ENCODE measurements at places on chromosomes 4 and X. TPM values are rescaled to one million over a fixed set of nuclear protein-coding genes. Genes with fewer than 3 reads are reported as not detected.

GRCh38 chr4:1418494-1419285, 12.4 kb upstream of the NKX1-1 start:
- no peak for DNase-seq

- no peak for DNase-seq
Measured at GRCh38 chr4:38166082-38166481, 205.9 kb downstream of the PTTG2 start.

- DNase-seq = no peak
Measured at GRCh38 chrX:120522820-120523219, 37.9 kb downstream of the CUL4B start.

DNA sequence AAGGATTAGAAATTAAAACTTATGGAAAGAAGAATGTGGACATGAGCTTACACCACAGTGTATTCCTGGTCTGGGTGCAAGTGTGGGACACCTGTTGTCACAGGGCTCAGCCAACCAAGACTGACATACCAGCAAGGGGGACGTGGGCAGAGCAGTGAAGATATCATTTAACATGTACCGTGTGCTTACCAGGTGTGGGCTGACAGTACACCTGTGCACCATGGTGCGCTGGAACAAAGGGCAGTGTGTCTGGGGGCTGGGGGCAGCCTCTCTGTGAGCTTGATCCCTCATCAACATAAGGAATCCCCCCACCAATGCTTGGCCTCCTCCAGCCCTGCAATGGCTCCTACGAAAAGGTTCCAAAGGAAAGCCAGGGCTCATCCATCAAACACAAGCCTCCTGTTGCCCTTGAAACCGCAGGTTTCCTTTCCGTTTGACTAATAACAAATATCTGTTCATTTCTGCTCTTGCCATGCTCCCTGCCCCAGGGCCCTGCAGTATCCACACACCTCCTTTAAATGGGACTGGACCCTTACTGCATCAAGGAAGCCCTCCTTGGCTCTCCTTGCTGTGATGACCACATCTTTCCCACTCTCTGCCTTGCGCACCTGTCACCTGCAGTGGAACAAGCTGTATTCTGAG, 16.7 kb downstream of the EVC2 start:
- DNase-seq = no peak

The RBM46 gene
- total RNA-seq = not detected

GRCh38 chrX:20059467-20060128, 57.1 kb downstream of the MAP7D2 start:
- no peak for DNase-seq

DNA sequence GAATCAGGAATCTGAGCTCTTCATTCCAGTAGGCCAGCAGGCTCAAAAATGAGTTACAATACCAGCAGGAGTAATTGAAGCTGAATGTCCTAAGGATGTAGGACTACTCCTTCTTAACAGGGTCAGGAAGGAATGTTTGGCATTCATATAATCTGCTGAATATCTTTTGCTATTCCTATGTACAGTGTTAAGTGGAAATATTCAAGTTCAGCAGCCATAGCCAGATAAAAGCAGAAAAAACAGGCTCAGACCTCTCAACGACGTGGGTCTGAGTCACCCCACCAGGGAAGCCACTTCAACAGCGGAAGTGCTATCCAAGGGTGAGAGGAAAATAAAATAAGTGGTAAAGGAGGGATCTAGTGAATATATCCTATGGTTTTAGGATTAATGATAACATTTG, 577.0 kb downstream of the SPOCK3 start:
- DNase-seq = no peak

- no peak for DNase-seq
Measured at GRCh38 chr4:141642711-141643110, 6.3 kb downstream of the IL15 start.

GRCh38 chr4:159926871-159927270, 824.0 kb downstream of the RAPGEF2 start:
- no peak for DNase-seq

The GNPDA2 gene
- 7.2 TPM for total RNA-seq

DNA sequence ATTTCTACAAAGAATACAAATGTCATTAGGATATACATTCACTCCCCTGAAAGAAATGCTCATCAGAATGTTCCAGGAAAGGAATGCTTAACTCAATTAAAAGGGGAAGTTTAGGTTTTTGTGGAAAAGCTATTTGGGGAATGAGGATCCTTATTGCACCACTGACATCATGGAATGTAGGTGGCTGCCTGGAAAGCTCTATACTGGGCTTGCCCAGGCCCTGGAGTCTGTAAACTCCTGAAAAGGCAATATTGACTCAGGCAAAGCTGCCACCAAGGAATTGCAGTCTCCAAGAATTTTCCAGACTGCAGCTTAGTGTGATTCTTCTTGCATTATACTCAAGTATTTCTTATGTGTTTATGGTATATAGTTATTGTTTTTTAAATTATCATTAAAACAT, 15.7 kb downstream of the DAPP1 start:
- DNase-seq = no peak

- DNase-seq = no peak
Measured at GRCh38 chr4:38292529-38292928, 332.3 kb downstream of the PTTG2 start.

DNA sequence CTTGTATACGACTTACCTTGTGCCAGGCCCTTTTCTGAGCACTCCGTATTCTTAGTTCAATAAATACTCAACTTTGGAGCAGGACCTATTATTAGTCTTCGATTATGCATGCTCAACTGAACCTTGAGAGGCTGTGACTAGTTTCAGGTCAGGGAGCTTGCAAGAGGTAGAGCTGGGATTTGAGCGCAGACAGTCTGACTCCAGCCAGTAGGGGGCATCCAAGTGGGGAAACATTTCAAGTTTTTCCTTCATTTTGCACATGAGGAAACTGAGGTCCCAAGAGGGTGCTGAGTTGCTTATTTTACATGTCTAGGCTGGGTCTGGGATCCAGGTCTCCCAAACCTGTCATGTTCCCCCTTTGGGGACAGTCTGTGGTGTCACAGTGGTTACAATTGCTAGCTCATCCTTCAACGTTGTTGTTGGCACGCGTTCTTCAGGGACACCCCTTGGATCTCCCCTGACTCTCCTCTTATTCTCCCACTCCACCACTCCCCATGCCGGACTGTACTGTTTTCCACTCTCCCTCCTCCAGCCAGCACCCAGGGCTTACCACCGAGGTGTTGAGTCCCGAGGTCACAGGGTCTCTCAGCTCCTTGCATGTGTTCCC, 6.7 kb upstream of the PRICKLE3 start:
- DNase-seq = no peak

DNA sequence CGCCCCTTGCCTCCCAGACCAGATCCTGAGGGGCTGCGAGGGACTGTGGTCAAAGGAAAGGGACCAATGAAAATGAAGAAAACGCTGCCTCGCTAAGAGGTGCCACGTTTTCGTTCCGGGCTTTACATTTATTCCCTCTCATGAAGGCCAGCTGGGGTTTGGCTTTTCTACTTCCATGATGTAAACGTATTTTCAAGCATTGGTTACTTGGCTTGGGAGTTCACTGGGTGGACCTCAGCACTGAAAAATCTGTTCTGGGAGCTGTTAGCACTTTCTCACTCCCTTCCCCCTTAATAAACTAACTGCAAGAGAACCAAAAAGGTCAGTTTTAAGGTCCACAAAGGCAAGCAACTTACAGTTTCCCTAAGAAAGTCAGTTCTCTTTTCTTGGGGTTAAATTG, 40.6 kb upstream of the ADGRG2 start:
- DNase-seq = no peak

The CYTL1 gene
- not detected for total RNA-seq

The GPRASP1 gene
- 3.9 TPM for total RNA-seq

DNA sequence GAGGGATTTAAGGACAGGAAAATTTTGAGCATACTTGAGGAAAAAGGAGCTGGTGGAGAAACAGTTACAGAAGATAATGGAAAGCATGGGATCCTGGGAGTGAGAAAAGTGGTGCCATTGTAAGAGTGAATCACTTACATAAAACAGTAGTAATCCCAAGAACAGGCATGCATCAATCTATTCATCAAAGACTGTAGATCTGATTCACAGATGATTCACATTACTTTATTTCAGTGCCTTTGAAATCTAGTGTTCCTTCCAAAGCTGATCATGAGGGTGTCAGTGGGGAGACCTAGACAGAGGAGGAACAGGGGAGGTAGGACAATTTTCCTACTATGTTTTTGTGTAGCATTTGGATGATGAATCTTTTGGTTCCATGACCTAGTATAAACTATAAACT, 102.7 kb downstream of the TAB3 start:
- DNase-seq = no peak

DNA sequence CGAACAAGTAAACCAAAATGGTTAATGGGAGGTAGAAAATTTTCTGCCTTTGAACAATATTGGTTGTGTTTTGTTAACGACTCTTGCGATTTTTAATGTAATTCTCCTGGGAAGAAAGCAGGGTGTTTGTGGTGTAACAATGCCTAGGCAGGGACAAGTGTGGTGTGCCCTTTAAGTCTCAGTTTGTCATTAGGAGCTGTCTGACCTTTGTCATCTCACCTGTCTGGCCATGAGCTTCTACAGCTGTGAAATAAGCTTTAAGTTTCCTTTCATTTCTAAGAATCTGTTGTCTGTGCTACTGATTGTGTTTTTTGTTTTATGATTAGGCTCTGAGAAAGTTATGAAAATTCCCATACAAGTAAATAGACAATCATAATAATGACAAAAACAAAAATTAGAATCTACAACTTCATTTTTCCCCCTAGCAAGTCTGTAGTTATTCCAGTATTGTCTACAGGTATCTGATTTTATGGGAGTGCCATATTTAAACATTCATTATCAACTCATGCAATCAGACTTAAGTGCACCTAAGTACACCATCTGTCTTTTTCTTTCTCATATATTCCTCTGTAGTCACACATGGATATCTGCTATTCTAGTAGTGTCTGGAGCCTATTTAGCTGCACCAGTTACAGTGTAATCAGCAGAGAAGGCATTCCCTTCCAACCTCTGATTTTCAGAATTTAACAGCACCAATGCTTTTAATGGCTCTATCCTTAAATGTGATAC, 203.5 kb downstream of the PPARGC1A start:
- no peak for DNase-seq

GRCh38 chr4:16498978-16499377, 272.7 kb upstream of the TAPT1 start:
- no peak for DNase-seq

DNA sequence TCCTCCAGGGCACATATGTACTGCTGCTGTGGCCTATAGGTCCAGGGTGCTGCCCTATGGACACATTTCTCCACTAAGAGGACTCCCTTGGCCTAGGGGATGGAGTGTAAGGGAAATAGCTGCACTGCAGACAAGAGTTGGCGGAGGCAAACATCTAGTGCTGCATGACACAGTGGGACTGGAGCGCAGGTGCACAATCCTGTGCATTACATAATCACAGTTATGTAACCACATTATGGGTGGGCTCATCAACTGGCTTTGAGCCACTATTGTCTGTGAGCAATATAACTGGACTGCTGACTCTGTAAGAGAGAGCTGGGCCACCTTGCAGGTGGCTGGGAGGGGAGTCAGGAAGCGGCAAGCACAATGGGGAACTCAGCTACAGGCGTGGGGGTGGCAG, 3.2 kb upstream of the TIGD2 start:
- DNase-seq = no peak

The CPLX1 gene
- total RNA-seq = 0.46 TPM

The ADGRG2 gene
- not detected for total RNA-seq

DNA sequence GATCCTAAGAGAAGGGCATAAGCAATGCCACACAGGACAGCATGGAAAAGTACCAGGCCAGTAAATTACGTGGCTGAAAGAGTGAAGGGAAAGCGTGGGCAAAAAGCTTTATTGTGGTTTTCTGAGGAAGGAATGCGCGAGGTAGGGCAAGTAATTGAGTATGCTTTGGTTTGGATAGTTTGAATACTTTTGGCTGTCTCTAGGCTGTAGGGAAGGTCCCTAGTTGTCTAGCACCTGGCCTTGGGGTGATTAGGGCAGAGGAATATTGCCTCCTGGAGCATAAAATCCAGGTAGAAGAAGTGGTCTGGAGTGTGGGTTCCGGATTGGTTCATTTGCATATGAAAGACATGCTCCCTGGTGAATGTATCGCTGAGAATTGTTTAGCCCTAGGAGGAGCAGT, 46.4 kb upstream of the NALF2 start:
- DNase-seq = no peak

The TMPRSS11F gene
- not detected for total RNA-seq

The SHOX gene
- total RNA-seq = not detected

- no peak for DNase-seq
Measured at GRCh38 chrX:40637687-40638086, 9.7 kb downstream of the CXorf38 start.

The SPARCL1 gene
- 3.3 TPM for total RNA-seq

- no peak for DNase-seq
Measured at GRCh38 chrX:25928316-25928715, 209.8 kb upstream of the MAGEB18 start.

DNA sequence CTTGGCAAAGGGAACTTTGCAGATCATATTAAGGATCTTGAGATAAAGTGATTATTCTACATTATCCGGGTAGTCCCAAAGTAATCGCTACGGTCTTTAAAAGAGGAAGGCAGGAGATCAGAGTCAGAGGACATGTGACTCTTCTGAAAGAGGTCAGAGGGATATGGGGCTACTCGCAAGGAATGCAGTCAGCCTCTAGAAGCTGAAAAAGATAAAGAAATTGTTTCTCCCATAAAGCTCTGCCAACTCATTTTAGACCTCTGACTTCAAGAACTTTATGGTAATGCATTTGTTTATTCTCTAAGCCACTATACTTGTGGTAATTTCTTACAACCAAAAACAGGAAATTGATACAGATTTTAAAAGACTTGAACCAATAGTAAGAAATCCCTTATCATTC, 48.6 kb downstream of the NPY5R start:
- DNase-seq = no peak

- no peak for DNase-seq
Measured at GRCh38 chr4:45580334-45580733, 543.5 kb downstream of the GABRG1 start.

The SLC9B1 gene
- 1.6 TPM for total RNA-seq

DNA sequence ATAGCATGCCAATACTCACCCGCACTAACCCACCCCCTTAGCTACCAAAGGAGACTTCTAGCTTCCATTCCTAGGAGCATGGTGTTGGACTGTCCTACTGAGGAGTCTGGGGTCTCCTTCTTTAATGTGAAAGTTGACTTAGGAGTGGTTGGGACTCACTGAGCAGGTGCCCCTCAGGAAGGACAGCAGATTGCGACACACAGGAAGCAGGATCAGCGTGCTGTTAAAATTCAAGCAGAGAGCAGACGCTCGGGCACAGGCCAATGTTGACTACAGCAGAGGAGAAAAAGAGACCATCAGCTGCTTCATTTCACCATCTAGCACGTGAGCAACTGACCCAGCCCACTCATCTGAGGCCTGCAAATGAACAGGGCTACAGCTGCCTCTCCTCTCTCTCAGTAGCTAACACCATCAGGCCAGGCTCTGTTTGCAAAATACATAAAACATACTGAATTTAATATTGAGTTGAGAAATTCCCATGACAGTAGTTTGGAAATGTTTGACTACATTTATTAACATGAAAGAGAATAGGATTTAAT, 10.8 kb downstream of the NOX1 start:
- DNase-seq = no peak

- no peak for DNase-seq
Measured at GRCh38 chr4:82747686-82748575, 50.7 kb downstream of the SCD5 start.

- DNase-seq = no peak
Measured at GRCh38 chr4:121485190-121485804, 104.5 kb upstream of the QRFPR start.

The TRPC3 gene
- total RNA-seq = 3.0 TPM

- DNase-seq = no peak
Measured at GRCh38 chr4:4987656-4988055, 31.6 kb downstream of the CYTL1 start.

The PABPC1L2A gene
- total RNA-seq = 3.8 TPM

- peak; percentile 17 for DNase-seq
Measured at GRCh38 chr4:17781300-17782287, at the start of gene FAM184B. Gene FAM184B, minus strand, starts transcription at chr4:17781621. Its CDS starts 322 bp downstream, at chr4:17781299.

The GPR50 gene
- 1.1 TPM for total RNA-seq

The PSAPL1 gene
- total RNA-seq = not detected

All from endothelial cell (in vitro differentiated cells).